T-helper 2 cell (primary cell): ENCODE measurements at places on chromosomes 4 and X.
A peak's percentile ranks its signal among the peaks of the same experiment; 100 is the strongest.

- no peak for DNase-seq
Measured at GRCh38 chr4:140568507-140569306, at the start of gene UCP1. UCP1 (minus strand) TSS chr4:140568961; CDS start chr4:140568729, 232 bp downstream.

- DNase-seq = no peak
Measured at GRCh38 chr4:159051245-159052071, 51.4 kb upstream of the RAPGEF2 start.

DNA sequence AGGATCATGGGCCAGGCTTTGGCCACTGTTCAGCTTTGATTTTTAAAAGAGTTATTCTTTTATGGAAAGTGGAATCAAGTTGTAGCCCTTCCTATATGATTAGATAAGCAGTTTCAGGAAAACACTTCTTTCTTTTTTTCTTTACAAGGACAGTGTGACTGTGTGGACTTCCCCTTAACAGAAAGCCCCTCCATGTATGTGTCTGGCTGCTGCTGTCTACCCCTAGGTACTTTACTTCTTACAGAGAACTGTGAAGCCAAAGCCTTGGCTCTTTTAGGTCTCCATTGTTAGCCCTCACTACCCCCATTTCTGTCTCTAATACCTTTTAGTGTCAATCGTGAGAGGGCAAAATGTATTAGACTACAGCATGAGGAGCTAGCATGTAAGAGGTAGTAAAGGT, 19.1 kb downstream of the VSIG1 start:
- no peak for DNase-seq

- DNase-seq = no peak
Measured at GRCh38 chrX:34509394-34509793, 147.7 kb downstream of the TMEM47 start.

- DNase-seq = no peak
Measured at GRCh38 chr4:3807311-3807710, 41.1 kb downstream of the ADRA2C start.

GRCh38 chr4:88526221-88526815, 2.7 kb upstream of the PYURF start:
- DNase-seq = no peak

- DNase-seq = no peak
Measured at GRCh38 chr4:79993476-79993875, 79.6 kb downstream of the ANTXR2 start.

DNA sequence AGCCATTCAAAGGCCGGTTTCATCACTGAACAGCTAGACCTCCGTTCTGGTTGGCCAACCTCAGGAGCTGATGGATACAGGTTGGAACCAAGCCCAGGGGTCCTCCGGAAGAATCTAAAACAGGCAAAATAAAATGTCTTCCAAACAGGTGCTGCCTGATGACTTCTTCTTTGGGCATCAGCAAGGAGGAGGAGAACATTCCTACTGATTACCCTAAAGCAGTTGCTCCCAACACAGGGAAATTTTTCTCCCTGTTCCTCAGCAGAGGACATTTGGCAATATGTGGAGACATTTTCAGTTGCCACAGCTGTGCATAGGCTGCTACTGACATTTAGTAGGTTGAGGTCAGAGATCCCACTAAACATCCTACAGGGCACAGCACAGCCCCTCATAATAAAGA, 319.3 kb upstream of the PPARGC1A start:
- no peak for DNase-seq

DNA sequence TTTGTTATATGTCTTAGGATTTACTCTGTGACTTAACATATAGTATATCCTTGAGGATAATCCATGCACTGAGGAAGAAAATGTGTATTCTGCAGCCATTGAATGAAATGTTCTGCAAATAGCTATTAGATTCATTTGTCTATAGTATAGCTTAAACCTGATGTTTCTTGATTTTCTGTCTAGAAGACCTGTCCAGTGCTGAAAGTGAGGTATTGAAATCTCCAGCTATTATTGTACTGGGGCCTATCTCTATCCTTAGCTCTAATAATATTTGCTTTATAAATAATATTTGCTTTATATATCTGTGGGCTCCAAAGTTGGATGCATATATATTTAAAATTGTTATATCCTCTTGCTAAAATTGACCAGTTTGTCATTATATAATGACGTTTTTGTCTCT, 26.7 kb upstream of the MAGEC3 start:
- no peak for DNase-seq

GRCh38 chrX:13372203-13372980, 52.5 kb upstream of the ATXN3L start:
- no peak for DNase-seq

GRCh38 chr4:38290366-38290765, 330.2 kb downstream of the PTTG2 start:
- no peak for DNase-seq

- DNase-seq = no peak
Measured at GRCh38 chr4:127580300-127580699, 52.5 kb upstream of the INTU start.

DNA sequence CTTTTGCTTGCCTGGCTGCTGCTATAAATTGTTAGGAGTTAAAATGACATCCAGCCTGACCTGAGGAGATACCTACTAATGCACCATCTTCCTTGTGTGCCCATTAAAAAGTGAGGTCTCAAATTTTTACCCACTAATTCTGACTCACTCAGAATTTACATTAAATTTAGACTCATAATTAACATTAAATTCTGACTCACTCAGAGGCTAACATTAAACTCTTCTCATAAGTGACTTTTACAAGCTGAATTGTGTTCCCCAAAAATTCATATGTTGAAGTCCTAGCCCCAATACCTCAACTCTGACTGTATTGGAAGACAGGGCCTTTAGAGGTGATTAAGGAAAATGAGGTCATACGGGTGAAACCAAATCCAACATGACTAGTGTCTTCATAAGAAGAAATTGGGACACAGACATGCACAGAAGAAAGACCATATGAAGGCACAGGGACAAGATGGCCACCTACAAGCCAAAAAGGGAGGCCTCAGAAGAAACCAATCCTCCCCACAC, 11.8 kb downstream of the CASP6 start:
- DNase-seq = no peak

DNA sequence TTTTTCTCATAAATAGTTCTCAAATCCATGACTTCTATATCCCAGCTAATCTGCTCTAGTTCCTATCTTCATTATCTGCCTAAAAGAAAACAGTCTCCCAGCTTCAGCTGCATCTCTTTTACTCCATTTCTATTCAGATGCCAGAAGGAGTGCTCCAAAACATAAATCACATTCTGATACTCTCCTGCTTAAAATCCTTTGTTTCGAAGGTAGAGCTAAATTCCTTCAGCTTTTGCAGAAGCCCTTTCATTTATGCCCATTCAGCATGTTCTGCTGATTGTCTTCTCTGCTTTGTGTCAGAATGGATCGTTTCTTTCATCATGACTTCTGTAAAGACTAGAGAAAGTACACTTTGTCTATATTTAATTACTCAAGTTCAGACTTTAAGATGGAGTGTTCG, 440.1 kb upstream of the SMIM31 start:
- DNase-seq = no peak

- no peak for DNase-seq
Measured at GRCh38 chr4:24212642-24213041, 322.8 kb upstream of the PPARGC1A start.

DNA sequence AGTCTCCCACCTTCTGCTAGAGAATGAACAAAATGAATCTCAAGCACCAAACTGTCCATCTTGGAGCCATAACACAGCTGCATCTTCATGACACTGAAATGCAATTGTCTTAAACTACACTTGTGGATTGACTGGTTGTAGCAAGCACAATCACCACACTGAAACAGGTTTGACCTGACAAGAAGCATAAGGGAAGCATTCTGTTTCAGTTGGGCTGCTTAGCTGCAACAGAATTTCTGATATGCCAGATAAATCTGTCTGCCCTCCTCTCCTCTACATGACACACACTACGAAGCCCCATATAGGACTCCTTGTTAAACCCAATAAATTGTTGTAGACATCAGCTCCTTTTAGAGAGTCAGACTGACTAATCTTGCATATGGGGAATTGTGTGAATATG, 101.8 kb upstream of the NPY2R start:
- DNase-seq = no peak

GRCh38 chr4:26081795-26082498, 167.9 kb downstream of the SMIM20 start:
- DNase-seq = peak; percentile 24

- DNase-seq = no peak
Measured at GRCh38 chrX:52923781-52924241, 26.7 kb downstream of the FAM156B start.

GRCh38 chr4:83389756-83390505, 55.3 kb upstream of the HPSE start:
- DNase-seq = no peak

- DNase-seq = no peak
Measured at GRCh38 chrX:44349561-44349960, 6.1 kb upstream of the EFHC2 start.

DNA sequence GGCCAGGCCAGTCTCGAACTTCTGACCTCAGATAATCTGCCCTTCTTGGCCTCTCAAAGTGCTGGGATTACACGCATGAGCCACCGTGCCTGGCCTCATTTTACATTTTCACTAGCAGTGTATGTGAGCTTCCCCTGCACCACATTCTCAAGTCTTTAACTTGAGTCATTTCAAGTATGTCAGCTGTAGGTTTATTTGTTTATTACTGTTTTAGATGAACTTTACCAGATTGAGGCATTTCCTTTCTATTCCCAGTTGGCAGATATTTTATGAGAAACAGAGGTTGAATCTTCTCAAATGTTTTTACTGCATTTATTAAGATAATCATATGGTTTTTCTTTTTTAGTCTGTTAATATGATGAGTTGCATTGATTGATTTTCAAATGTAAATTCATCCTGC, 114.6 kb upstream of the SH3RF1 start:
- no peak for DNase-seq

DNA sequence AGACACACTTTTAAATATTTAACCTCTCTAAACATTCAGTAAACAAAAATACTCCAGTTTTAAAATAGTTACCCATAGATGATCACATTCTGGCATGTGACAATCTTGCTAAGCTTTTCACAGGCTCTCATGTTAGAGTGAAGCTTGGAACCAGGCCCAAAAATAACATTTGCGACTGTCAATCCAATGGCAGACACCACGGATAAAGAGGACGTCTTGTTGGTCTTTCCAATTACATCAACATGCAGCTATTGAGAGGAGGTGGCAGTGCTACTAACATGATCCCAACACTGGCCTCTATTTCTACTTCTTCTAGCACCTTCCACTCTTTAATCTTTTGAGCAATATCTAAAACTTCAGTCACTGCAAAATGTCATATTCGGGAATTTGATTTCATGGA, 970.8 kb upstream of the TENM3 start:
- DNase-seq = no peak

- DNase-seq = no peak
Measured at GRCh38 chrX:97405031-97405660, 521.4 kb downstream of the RPA4 start.
